ENCODE measurements at places on chromosomes 4 and X.

DNA sequence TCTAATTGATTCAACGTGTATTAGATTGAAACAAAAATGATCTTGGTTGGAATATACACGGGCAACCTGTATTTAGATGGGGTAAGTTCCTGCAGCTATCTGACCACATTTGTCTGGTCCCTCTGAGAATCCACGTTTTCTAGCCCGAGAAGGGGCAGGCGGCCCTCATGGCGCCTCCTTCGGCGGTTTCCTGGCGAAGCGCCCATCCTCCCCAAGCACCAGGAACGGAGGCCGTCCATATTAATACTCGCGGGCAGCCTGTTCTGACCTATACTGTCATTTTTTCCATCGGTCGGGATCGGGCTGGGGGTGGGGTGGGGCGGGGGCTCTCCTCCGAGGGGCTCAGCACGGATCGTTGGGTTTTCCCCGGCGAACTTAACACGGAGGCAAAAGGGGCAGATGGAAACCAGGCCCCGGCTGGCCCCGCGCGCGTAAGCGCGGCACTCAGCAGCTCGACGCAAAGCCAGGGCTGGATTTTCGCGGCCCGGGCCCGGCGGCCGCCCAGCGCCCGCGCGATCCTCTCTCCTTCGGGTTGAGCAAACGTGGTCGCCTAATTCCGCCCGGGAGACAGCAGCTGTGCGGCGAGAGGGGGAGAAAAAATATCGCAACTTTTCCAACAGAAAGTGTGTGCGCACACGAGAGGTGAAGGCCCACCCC is 77.2 kb upstream of the BCOR start:
- H3K27me3 ChIP-seq = no peaks in the 10 kb centered on the region
- DNase-seq = peak; percentile 22
- peak overlapping the region; percentile 53 for H3K4me3 ChIP-seq
- H3K4me1 ChIP-seq = 0 out of 2 replicates have a peak, but pooled peaks cover 6% of the 10 kb centered on the region
- H3K36me3 ChIP-seq = no peaks in the 10 kb centered on the region

- no peaks in the 10 kb centered on the region for H3K4me1 ChIP-seq
- H3K4me3 ChIP-seq = no peak overlapping the region
- DNase-seq = no peak
- H3K36me3 ChIP-seq = no peaks in the 10 kb centered on the region
Observed at GRCh38 chr4:88481537-88481936, 24.6 kb downstream of the HERC5 start.

DNA sequence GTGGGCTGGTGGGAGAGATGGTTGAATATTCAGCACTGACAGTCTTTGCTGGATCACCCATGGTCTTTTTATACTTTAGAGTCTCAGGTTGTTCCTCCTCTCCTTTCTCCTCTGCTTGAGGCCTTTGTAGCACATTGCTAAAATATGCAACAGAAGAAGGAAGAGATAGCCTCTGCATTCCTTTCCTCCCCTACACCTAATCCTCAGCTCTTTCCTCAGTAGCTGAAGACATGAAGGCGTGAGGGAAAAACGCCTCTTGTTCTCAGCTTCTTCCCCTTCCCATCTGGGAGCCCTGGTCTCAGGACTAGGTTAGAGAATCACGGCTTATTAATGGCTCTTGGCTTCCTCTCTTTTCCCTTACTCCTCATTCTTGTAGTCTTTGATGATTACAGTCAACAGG is 76.8 kb downstream of the RNF150 start:
- no peaks in the 10 kb centered on the region for H3K36me3 ChIP-seq
- H3K27me3 ChIP-seq = no peaks in the 10 kb centered on the region
- H3K27ac ChIP-seq = no peak overlapping the region
- no peak overlapping the region for H3K4me3 ChIP-seq

DNA sequence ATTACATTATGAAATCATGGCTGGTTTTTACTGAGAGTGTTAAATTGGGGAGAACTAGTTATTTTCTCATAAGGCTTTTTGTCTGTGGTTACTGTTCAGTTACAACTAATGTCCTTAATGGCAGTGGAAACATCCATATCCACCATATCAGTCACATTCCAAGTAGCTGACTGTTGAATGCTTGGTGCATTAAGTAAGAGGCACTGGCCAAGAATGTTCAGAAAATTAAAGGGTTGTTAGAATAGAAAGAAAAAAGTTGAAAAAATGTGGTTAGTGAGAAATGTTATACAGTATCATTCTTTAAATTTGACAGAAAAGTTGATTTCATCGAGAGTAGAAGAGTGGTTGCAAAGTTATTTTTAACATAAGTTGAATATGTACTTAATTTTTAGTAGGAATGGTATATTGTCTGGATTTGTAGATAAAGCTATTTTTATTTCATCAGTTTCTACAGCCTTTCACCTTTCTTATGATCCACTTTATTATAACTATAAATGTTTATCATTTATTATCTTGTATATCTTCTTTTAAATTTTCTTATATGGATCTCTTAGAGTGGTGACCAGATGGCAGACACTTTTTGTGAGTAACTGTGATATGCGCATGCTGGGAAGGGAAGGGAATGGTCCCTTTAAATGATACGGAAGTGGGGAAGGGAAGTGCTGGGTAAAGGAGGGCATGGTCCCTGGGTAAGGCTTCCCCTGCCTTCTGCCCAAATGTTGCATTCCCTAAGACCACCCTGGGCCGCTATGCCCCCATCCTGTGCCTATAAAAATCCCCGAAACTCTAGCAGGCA is 2407.1 kb downstream of the ARAP2 start:
- no peak overlapping the region for H3K4me3 ChIP-seq
- no peaks in the 10 kb centered on the region for H3K36me3 ChIP-seq
- DNase-seq = peak; percentile 48
- no peaks in the 10 kb centered on the region for H3K4me1 ChIP-seq
- H3K27me3 ChIP-seq = no peaks in the 10 kb centered on the region
- H3K27ac ChIP-seq = no peak overlapping the region

DNA sequence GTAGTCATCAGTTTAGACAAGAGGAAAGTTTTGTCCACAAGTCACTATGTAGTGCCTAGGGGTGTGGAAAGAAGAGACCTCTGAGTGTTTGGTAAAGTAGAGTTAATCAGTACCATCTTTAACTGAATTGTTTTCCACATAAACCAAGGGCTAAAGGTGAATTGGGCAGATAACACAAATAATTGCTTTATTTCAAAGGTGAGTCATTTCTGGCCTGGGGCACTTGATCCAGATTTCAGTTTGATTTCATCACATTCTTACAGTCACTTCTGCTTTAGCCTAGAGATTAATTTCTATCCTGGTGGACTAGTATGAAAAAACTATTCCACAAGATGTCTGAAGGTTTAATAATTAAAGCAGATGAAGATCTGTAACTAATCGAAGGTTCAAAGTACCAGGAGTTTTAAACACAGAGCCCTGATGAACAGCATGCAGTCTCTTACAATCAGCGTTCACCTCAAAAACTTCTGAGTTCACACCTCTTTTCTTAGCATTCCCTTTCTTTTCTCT is 74.5 kb upstream of the BOD1L1 start:
- H3K4me3 ChIP-seq = no peak overlapping the region
- H3K27me3 ChIP-seq = no peaks in the 10 kb centered on the region
- no peaks in the 10 kb centered on the region for H3K36me3 ChIP-seq
- DNase-seq = peak; percentile 94
- H3K27ac ChIP-seq = peak overlapping the region; percentile 97

DNA sequence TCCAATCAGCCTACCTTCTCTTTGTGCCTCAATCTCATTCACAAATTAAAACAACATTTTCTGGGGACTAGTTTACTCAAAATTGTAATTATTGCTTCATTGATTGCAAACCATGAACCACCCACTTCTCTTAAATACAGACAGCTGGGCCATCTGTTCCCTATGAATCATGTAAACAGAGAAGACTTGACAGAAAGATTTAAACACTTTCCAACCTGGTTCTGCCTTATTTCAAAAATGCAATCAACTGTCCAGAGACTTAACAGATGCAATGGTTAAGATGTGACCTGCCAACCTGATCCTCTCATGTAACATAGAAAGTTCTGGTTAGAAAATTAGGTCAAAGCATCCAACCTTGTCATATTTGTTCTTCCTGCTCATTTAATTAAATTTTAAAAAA is 20.8 kb upstream of the SERTM2 start:
- no peak overlapping the region for H3K4me3 ChIP-seq
- H3K27me3 ChIP-seq = no peaks in the 10 kb centered on the region
- H3K36me3 ChIP-seq = no peaks in the 10 kb centered on the region
- no peak for DNase-seq

DNA sequence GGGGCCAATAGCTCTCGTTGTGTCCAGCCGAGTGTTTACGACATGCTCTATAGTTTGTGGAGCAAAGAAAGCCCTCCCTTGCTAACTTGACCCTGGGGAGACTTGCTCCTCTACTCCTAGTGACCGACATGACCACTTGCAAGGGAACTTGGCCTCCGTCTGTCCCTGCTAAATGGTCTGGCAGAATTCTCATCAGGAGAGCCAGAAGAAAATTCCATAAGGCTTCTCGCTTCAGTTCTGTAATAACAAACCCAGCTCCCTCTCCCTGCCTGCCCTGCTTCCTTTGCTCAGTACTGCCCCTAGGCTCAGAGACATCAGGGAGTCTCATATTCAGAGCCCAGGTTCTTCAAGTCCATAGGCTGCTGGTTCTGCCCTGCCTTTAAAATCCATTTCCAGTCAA is 13.0 kb downstream of the DOCK11 start:
- H3K4me1 ChIP-seq = no peaks in the 10 kb centered on the region
- no peak for DNase-seq
- H3K4me3 ChIP-seq = no peak overlapping the region
- no peaks in the 10 kb centered on the region for H3K36me3 ChIP-seq
- no peak overlapping the region for H3K27ac ChIP-seq

DNA sequence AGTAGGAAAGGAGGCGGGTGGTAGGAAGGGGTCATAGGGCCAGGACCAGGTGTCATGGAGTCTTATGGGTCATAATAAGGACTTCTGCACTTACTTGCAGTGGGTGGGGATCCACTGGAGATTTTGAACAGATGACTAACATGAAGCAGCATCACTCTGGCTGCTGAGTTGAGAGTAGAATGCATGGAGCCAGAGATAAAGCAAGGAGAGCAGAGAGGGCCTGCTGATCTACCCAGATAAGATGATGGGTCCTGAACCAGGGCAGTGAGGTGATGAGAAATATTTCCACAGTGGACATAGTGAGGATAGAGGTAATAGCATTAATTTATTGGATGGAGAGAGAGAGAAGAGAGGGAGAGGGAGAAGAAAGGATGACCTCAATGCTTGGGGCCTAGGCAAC is 48.0 kb downstream of the HCCS start:
- H3K4me1 ChIP-seq = no peaks in the 10 kb centered on the region
- peaks cover 15% of the 10 kb centered on the region for H3K27me3 ChIP-seq
- H3K4me3 ChIP-seq = no peak overlapping the region
- H3K27ac ChIP-seq = no peak overlapping the region
- DNase-seq = no peak

GRCh38 chr4:6008092-6008551 is 10.1 kb downstream of the C4orf50 start:
- no peak for DNase-seq
- peaks cover 26% of the 10 kb centered on the region for H3K27me3 ChIP-seq
- H3K36me3 ChIP-seq = no peaks in the 10 kb centered on the region

DNA sequence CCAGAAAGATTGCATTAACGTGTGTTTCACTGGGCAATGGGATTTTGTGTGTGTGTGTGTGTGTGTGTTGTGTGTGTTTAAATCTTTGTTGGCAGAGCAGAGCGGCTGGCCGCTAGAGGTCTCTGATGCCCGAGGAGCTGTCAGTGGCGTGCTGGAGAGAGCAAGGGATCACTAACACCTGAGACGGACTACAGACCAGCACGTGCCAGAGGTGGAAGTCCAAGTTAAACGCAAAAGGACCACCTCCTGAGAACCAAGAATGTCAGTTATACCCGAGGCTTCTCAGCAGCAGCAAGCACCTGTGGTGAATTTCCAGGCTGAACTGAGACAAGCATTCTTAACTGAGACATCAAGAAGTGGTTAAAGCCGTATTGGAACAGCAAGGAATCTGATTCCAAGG is 9.0 kb upstream of the SLC25A14 start:
- no peaks in the 10 kb centered on the region for H3K36me3 ChIP-seq
- H3K27ac ChIP-seq = no peak overlapping the region
- H3K4me1 ChIP-seq = peaks cover 14% of the 10 kb centered on the region
- peak overlapping the region; percentile 36 for H3K4me3 ChIP-seq
- no peaks in the 10 kb centered on the region for H3K27me3 ChIP-seq

DNA sequence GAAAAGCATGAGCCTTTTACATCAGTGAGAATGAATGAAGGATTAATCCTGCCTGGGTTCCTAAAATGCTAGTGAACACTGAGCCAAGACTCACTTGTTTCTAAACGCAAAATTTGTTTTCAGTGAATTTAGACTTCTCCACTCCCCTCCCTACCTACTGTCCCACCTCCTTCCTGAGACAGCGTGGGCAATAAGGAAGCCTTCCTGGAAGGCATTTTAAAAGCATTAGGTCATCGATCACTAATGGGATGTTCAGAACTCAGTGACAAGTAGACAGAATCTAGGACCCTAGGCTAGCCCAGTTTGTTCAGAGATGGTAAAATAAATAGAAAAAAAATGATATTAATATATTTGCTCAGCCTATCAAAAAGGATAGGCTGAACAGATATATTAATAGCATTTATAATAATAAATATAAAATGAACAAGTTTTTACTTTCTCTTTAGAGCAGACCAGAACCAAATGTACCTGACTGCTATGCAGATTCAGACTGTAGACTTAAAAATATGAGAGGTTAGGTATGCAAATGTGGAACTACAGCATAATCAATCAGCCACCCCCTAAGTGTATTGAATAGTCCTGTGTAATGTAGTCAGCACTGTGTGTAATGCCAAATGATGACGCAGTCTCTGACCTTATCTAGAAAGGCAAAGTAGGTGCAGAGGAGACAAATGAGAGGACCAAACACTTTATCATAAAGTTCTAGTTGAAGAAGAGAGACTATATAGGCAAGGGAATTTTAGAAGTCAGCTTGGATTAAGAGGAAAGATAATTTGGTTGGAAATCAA is 331.1 kb downstream of the GPAT3 start:
- DNase-seq = no peak
- H3K4me1 ChIP-seq = no peaks in the 10 kb centered on the region
- H3K4me3 ChIP-seq = no peak overlapping the region
- H3K27ac ChIP-seq = no peak overlapping the region

GRCh38 chr4:121370729-121371325 is 10.0 kb downstream of the QRFPR start:
- no peak overlapping the region for H3K27ac ChIP-seq
- peaks cover 8% of the 10 kb centered on the region for H3K4me1 ChIP-seq
- DNase-seq = peak; percentile 33
- no peak overlapping the region for H3K4me3 ChIP-seq
- H3K27me3 ChIP-seq = no peaks in the 10 kb centered on the region
- no peaks in the 10 kb centered on the region for H3K36me3 ChIP-seq

DNA sequence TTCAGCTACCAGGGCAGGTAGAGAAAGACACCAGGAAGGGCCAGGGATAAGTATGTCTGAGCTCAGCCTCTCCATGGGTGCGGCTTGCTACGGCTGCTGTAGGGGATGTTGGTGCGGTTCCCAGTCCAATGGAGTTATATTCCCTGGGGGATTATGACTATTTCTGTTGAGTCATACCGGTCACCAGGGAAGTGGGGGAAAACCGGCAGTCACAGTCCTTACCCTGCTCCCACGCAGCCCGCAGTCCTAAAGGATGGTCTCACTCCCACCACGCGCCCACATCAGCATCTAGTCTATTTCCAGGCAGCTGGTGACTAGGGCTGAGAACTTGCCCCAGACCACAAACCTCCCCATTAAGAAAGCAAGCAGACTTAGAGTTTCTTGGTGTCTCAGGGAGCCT is 191.6 kb downstream of the VEGFC start:
- H3K27ac ChIP-seq = no peak overlapping the region
- no peak overlapping the region for H3K4me3 ChIP-seq
- no peaks in the 10 kb centered on the region for H3K36me3 ChIP-seq
- H3K27me3 ChIP-seq = no peaks in the 10 kb centered on the region
- H3K4me1 ChIP-seq = no peaks in the 10 kb centered on the region
